ENCODE measurements at places on chromosomes 12 and 14.

DNA sequence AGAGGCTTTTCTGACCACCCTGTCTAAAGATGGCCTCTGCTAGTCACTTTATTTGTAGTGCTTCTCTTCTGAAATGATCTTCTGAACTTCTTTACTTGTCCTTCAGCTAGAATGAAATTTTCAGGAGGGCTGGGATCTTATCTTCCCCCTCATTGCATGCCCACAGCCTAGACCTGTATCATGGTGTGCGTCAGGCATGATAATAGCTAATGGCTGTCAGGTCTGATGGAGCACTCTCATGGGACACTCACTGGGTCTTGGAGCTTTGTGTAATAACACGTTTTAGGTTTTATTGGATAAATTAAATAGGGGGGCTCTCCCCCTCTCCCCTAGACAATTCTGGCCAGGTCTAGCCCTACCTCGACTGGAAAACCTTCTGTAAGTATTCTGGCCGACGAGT, 97.1 kb upstream of the NRXN3 start:
- DNase-seq: no peak

DNA sequence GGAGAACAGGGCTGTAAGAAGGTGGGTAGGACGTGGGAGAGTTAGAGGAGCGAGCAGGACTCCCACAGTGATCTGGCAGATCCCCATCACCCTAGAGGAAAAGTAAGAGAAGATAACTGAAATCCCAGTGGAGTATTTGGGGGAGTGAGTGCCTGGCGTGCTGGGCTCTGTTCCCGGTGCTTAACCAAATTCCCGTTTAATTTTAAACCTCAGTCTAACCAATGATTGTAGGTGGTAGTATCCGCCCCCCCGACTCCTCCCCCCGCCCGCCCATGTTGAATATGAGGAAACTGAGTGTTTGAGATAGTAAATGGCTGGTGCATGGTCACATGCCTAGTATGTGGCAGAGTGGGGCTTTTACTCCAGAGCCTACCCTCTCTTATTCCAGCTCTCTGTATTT, 1.2 kb downstream of the TARBP2 start:
- no peak for DNase-seq

GRCh38 chr12:52318241-52318990, 2.8 kb downstream of the KRT83 start:
- DNase-seq: no peak

DNA sequence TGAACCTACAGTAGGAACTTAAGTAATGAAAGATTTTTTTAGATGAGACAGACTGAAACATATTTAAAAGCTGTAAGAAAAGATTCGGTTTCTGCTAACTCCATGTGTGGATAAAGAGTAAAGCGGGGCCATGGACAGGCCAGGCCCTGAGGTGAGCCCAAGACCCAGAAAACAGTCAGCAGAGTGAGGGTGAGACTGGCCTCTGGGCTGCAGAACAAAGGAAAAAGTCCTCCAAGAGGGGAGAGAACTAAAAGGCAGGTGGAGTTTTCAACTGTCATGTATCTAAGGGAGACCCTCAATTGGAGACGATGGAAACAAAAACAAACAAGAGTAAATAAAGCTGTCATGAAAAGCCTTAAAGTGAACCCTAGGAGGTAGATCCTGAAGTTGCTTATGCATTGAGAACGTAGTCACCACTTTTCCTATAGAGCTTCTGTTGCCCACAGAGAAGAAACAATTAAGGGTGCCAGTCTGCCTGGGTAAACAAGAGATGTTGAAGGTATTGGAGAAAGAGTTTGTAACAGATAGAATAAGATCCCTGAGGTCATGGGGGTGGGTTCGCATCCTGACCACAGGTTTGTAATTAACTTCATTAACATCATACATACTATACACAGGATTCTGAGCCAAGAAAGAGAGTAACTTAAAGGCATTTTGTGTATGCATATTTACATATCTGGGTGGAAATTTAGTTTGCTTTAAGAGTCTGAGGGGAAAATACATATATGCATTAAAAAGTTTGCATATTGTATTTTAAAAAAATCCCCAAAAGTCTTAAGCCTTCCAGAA, 268.7 kb upstream of the PDE3A start:
- DNase-seq: no peak

DNA sequence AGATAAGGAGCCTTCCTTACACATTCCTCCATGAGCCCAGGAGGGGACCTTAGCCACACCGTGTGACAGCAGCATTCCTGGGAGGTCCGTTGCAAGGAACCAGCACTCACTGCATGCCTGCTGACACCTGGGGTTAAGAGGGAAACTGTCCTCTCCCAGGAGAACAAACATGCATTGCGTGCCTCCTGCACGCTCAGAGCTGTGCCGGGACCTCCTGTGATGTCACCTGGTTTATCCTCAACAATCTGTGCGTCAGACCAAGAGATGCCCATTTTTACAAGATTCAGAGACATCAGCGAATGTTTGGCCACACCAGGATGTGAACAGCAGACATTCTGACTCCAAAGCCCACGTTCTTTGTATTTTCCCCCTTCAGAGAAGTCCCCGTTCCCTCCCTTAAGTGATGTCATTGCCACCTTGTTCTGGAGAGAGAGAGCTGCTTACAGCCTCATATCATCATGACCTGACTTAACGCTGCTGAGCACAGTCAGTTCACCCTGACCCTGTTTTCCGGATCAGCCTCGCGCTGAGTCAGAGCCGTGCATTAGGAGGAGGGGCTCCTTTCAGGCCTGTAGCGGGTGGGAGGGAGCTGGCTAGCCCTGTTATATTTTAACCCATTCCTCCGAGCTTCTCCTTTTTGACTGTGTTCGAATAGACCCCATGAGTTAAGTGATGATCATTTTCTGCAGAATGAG, 36.2 kb downstream of the TMEM120B start:
- DNase-seq: no peak

DNA sequence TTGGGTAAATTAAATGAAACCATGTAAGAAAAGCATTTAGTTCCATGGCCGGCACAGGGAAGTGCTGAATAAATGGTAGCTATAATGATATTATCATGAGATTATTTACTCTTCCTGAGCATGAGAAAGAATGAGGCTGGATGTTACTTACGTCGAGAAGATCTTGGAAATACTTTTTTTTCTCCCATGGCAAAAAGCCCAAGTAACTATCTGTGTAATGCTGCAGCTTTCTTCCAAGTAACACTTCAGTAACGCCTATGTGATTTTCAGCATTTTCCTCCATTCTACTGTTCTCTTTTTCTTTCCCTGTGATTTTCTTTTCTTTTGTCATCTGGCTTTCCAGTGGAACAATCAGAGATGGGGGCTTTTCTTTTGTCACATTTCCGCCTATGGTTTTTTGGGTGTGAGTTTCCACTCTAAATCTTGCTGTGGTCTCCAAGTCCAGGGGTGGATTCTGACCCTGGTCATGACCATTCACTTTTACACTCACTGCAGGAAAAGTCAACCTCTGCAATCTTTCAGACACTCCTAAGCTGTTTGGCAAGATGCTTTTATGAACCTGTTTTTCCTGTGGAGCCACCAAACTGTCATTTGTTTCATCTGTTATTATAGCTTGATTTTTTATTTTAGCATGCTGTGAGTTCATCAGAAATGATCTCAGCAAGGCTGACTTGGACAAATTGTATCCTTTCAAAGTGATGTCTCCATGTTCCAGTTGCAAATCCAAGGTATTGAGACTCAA, 25.0 kb upstream of the SYCP3 start:
- DNase-seq: no peak

DNA sequence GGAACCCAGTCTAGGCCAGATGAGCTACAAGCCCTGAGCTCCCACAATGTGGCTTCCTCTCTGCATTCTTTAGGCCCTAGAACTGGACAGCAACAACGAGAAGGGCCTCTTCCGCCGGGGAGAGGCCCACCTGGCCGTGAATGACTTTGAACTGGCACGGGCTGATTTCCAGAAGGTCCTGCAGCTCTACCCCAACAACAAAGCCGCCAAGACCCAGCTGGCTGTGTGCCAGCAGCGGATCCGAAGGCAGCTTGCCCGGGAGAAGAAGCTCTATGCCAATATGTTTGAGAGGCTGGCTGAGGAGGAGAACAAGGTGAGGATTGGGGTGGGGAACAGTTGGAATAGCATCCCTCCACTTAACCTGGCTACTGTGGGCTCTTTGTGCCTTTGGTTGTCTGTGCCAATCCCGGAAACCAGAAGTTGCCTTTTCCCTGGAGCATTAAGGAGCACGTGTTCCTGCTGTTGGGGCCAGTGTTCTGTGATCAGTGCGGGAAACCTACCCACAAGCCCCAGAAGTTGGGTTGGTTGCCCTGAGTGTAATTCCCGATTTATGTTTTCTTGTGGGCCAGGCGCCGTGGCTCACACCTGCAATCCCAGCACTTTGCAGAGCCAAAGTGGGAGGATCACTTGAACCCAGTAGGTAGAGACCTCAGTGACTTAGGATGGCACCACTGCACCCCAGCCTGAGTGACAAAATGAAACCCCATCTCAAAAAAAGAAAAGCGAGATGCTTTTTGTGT, 6.4 kb downstream of the FKBP4 start:
- no peak for DNase-seq

DNA sequence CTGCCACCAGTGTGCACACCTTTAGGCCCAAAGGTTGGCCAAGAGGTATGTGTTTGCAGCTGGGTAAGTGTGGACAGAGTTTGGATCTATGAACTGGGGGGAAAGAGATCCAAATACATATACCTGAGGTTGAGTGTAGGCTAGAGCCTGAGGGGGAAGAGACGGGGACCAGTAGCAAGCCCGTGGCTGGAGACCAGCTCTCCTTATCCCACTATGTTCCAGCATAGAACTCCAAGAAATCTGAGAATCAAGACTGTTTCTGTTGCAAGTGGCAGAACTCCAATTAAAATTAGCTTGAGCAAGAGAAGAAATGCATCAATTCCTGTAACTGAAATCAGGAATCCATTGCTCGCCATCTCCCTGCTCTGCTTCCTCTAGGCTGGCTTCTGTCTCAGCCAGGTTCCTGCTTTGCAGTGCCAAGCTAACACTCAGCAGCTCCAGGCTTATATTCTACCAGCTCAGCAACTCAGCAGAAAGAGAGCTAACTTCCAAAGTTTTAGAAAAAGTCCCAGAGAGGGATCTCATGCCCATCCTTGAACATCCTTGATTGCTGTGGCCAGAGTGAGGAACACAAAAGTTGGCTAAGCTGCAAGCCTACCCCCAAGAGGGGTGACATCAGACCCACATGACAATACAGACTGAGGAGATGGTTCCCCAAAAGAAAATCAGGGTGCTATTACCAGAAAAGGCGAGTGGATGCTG, 1.5 kb upstream of the PCK2 start:
- no peak for DNase-seq

DNA sequence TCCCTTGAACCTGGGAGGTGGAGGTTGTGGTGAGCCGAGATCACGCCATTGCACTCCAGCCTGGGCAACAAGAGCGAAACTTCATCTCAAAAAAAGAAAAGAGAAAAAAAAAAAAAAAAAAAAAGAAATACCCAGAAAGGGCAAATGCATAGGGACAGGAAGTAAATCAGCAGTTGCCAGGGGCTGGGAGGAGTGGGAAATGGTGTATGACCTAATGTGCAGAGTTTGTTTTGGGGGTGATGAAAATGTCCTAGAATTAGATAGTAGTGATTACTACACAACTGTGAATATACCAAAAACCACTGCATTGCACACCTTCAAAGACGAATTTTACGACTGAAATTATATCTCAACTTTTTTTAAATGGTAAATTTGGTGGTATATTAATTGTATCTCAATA, 20.4 kb downstream of the DUSP16 start:
- DNase-seq: no peak

GRCh38 chr14:64704143-64704742, at the start of gene PLEKHG3:
TSS of gene PLEKHG3 (plus strand) at chr14:64704424. CDS start at chr14:64727632, 23,208 bp downstream.
- DNase-seq: peak; percentile 4

- DNase-seq: no peak
Observed at GRCh38 chr14:43900173-43900655, 606.9 kb downstream of the FSCB start.

GRCh38 chr14:27026097-27026496, 428.3 kb upstream of the NOVA1 start:
- DNase-seq: no peak

All from NCI-H1048 (cell line).